ENCODE measurements at places on chromosomes 1 and 21.

GRCh38 chr21:25359724-25360123, 247.6 kb downstream of the MRPL39 start:
- no peak for DNase-seq

GRCh38 chr1:34776911-34777310, 4.1 kb upstream of the GJB3 start:
- no peak for DNase-seq

DNA sequence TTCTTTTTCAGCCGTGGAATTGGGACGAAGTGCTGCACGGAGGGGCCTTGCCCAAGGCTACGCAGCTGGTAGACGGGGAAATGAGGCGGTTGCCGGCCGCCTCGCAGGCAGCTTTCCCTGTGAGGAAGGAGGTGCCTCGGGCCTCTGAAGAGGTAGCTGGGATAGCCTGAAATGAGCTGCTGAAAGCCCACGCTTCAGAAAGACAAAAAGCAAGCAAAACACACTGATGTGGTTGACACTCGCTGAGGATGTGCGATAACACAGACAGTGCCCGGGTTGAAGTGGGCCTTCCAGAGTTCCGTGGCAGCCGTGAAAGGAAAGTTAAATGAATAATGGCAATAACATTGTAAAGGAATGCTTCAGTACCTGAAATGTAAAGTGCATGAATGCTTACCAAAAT, 47.2 kb downstream of the S1PR1 start:
- DNase-seq, result no peak

DNA sequence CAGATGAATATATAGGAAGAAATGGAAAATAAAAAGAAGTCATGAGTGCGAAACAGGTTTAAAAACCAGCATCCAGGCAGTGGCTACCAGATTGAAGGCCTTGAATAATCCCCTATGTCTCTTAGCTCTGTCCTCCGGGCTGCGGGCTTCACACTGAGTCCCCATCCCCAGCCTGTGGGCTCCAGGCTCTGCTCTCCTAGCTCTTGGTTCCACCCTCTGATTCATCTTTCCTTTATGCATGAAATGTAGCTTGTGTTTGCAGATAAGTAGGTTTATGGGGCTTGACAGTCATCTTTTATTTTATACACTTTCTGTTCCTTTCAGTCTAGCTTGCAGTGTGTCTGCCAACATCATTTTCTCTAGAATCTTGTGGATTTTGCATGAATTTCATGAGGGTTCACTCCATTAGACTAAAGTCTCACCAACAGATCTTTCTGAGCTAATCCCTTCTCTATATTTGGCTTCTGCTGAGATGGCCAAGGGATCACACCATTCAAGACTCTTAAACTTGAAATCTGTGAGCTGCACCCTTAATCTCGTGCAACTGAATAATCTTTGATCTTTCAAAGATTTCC, 174.5 kb downstream of the PLPPR4 start:
- DNase-seq, result no peak

Data from psoas muscle (tissue), 8 donors.